ENCODE measurements at places on chromosomes 2 and 18. TPM values are rescaled to one million over a fixed set of nuclear protein-coding genes. Genes with fewer than 3 reads are reported as not detected.

The HTR2B gene
- total RNA-seq: 0.34 TPM

The ANTXR1 gene
- 23.4 TPM for total RNA-seq

DNA sequence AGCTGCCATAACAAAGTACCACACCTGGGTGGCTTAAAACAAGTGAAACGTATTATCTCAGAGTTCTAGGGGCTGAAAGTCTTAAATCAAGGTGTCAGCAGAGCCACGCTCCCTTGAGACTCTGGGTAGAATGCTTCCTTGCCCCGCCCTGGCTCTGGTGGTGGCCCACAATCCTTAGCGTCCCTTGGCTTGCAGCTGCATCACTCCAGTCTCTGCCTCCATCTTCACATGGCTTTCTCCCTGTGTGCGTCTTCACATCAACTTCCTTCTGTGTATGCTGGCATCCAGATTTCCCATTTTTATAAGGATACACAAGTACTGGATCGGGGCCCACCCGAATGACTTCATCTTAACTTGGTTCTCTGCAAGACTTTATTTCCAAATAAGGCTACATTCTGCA lies 62.5 kb downstream of the MRO start:
- no peak overlapping the region for H3K4me3 ChIP-seq
- H3K36me3 ChIP-seq: no peaks in the 10 kb centered on the region
- no peak for DNase-seq
- H3K4me1 ChIP-seq: no peaks in the 10 kb centered on the region
- H3K27me3 ChIP-seq: no peaks in the 10 kb centered on the region

The RNF152 gene
- total RNA-seq: 5.1 TPM

DNA sequence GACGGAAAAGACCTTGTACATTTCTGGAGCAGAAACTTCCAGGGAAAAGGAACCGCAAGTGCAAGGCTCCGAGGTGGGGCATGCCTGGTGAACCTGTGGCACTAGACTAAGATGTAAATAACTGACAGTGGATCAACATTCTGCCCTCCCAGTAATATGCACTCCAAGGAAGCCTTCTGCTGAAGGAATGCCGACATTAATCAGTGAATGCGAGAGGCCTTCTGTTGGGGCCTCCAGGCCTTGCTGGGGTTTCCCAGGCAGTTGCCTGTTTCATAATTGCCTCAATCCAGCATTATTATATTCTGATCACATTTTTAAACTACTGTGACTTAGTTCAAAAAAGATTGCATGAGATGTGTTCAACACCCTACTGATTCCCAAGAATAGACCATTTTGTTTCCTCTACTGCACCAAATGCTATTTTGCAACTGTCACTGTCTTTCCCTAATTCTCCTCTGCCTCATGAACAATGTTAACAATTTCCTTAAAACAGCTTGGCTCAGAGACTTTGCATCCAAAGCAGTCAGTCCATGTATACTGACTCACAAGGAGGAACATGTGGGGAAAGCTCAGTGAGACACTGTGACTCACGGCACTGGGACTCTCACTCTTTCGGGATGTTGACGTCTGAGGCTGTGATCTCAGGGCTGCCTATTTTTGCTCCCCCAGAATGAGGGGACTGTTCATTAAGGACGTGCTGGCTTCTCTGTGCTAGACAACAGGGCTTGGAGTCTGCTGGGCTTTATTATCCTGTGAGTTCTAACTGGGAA lies 10.5 kb upstream of the DSG2 start:
- no peaks in the 10 kb centered on the region for H3K36me3 ChIP-seq
- no peak for DNase-seq
- H3K27me3 ChIP-seq: no peaks in the 10 kb centered on the region
- H3K4me1 ChIP-seq: no peaks in the 10 kb centered on the region
- H3K27ac ChIP-seq: no peak overlapping the region
- no peak overlapping the region for H3K4me3 ChIP-seq

DNA sequence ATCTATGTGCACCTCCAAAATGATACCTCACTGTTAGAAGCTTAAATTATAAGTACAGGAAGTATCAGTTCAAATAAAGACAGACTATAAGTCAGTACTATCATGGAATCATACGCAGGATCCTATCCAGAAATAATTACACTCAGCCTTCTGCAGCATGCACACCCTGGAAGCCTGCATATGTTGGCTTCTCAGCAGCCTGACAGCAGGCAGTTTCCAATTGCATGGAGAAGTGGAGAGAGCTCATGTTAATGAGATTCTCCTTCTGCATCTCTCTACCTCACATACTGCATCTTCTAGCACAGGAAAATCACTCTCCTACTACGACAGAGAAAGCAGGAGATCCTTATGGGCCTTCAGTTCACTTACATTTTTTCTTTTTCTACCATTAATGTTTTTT lies 20.5 kb downstream of the NR4A2 start:
- H3K4me3 ChIP-seq: no peak overlapping the region
- no peaks in the 10 kb centered on the region for H3K4me1 ChIP-seq
- DNase-seq: no peak

The NDC80 gene
- 1.5 TPM for total RNA-seq

GRCh38 chr18:58338961-58339592 lies 289.8 kb downstream of the ALPK2 start:
- no peak overlapping the region for H3K4me3 ChIP-seq
- H3K36me3 ChIP-seq: no peaks in the 10 kb centered on the region
- H3K4me1 ChIP-seq: peaks cover 20% of the 10 kb centered on the region
- no peaks in the 10 kb centered on the region for H3K27me3 ChIP-seq
- DNase-seq: peak; percentile 59
- H3K27ac ChIP-seq: no peak overlapping the region

The UCN gene
- total RNA-seq: 0.52 TPM

Measured in pancreas (tissue), 10 donors.